GM23338 (cell line): ENCODE measurements at places on chromosomes 16 and 17. TPM values are rescaled to one million over a fixed set of nuclear protein-coding genes. Genes with fewer than 3 reads are reported as not detected.

DNA sequence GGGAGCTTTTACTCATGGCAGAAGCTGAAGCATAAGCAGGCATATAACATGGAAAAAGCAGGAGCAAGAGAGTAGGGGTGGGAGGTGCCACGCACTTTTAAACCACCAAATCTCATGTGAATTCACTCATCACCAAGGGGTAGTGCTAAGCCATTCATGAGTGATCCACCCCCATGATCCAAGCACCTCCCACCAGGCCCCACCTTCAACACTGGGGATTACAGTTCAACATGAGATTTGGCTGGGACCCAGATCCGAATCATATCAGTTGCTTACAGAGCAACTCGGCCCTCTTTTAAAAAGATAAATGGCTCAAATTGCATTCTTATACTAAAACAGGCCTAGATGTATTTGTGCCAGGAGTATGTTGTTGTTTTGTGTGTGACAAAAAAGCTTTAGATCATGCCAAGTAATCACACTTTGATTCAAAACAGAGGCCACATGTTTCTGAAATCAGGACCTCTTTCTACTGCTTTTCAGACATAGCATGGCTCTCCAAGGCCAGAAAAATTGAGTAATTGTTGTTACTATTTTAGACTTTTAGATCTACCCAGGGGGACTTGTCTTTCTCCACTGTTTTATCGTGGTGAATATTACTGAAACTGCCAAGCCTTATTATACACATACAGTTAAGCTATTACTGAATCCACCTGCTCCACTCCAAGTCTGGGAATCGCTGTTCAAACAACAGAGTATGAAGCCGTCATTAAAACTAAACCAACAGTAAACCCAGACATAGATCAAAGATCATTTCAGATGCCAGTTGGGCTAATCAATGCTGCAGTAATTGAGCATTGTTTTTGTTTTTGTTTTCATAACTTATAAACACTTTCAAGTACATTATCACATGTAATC lies 163.3 kb downstream of the KCNJ2 start:
- no peaks in the 10 kb centered on the region for H3K36me3 ChIP-seq
- no peak overlapping the region for H3K4me3 ChIP-seq
- no peaks in the 10 kb centered on the region for H3K27me3 ChIP-seq
- no peak for DNase-seq

- no peak overlapping the region for H3K27ac ChIP-seq
- peak; percentile 50 for DNase-seq
- peaks cover 10% of the 10 kb centered on the region; the same call in 1 of the 2 replicates for H3K4me1 ChIP-seq
- no peaks in the 10 kb centered on the region for H3K36me3 ChIP-seq
Observed at GRCh38 chr17:22171631-22172030, 479.3 kb downstream of the KCNJ18 start.

DNA sequence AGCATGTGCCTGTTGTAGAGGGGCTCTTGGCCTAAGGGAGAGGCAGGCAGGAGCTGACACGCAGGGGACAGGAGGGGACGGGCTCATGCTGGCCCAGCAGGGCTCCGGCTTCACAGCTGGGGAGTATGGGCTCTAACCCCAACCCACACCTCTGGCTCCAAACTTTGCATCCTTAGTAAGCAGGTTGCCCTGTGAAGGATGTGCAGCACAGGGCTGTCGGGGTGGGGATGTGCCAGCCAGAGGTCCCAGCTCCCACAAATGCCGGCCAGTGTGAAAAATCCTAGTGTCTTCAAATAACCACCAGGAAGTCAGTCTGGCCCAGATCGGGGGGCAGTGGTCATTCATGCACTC lies 14.0 kb upstream of the FAM83G start:
- no peaks in the 10 kb centered on the region for H3K36me3 ChIP-seq
- DNase-seq: no peak
- no peaks in the 10 kb centered on the region for H3K4me1 ChIP-seq
- H3K27me3 ChIP-seq: no peaks in the 10 kb centered on the region
- no peak overlapping the region for H3K4me3 ChIP-seq
- no peak overlapping the region for H3K27ac ChIP-seq

DNA sequence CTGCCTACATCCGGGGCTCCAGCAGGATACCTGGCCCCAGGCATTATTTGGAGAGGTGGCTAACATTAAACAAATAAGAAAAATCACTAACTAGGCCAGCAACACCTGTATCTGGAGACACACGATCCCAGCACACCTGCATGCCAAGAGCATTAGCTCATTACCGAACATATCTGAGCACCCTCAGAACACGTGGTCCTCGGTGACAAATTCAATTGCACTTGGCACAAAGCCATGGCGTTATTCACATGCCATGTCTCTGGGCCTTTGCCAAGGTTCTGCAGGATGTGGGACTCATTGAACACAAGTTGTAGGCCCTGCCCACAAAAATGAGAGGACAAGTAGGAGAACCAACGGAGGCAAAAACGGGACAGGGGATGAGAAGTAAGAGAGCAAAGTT lies 552.3 kb downstream of the TOX3 start:
- no peak for DNase-seq
- no peaks in the 10 kb centered on the region for H3K36me3 ChIP-seq
- H3K4me1 ChIP-seq: no peaks in the 10 kb centered on the region

SDR42E1 gene
- polyA plus RNA-seq: not detected in 2 replicates

CHST5 gene
- polyA plus RNA-seq: not detected in 2 replicates

DNA sequence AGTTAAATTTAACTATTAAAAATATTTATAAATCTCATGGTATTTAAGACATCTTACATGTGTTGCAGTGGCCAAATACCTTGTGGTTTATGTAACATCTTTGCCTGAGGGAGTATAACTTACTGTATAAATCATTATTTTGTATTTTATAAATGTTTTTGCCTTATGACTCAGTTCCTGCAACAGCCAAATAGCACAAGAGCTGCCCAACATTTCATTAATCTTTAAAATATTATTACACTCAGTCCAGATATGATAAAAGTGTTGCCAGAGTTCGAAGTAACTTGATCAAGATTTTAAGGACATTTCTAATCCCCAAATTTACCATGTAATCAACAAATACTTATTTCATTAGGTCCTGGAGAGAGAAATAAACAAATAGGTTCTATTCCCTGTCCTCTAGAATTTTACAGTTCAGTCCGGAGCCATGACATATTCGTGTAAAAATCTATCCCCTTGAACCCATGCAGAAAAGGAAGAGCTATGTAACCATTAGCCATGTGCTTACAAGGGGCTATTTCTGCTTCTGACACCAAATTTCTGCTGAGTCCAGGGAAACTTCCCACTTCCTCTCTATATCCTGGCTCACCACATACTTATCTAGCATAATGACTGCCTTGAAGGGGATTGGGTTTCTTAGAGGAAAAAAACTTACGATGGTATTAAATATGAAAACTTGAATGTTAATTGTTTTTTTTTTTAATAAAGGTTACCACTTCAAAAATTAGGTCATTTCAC lies 44.0 kb downstream of the IRX6 start:
- peaks cover 21% of the 10 kb centered on the region; the same call in 1 of the 2 replicates for H3K27me3 ChIP-seq
- no peak overlapping the region for H3K4me3 ChIP-seq
- H3K4me1 ChIP-seq: peaks cover 26% of the 10 kb centered on the region
- H3K36me3 ChIP-seq: no peaks in the 10 kb centered on the region
- H3K27ac ChIP-seq: no peak overlapping the region

GRCh38 chr16:15641753-15642556 lies 999 bp downstream of the MARF1 start:
- DNase-seq: no peak
- peak overlapping the region; percentile 80 for H3K27ac ChIP-seq
- no peaks in the 10 kb centered on the region for H3K27me3 ChIP-seq
- peaks cover 7% of the 10 kb centered on the region; the same call in 1 of the 2 replicates for H3K4me1 ChIP-seq
- peak overlapping the region; percentile 84 for H3K4me3 ChIP-seq

- peaks cover 14% of the 10 kb centered on the region for H3K4me1 ChIP-seq
- H3K36me3 ChIP-seq: no peaks in the 10 kb centered on the region
- H3K27ac ChIP-seq: no peak overlapping the region
- H3K4me3 ChIP-seq: no peak overlapping the region
- DNase-seq: no peak
- H3K27me3 ChIP-seq: no peaks in the 10 kb centered on the region
Observed at GRCh38 chr17:45869676-45870341, 24.5 kb upstream of the MAPT start.
